ENCODE measurements at places on chromosomes 1 and 21. TPM values are rescaled to one million over a fixed set of nuclear protein-coding genes. Genes with fewer than 3 reads are reported as not detected.

GRCh38 chr1:44030605-44031251, 534 bp downstream of the SLC6A9 start:
- peak; percentile 52 for DNase-seq

- DNase-seq = no peak
Measured at GRCh38 chr21:37886120-37886519, 30.1 kb downstream of the KCNJ6 start.

GRCh38 chr21:44074315-44074958, 32.8 kb upstream of the PWP2 start:
- DNase-seq = no peak

PTGFR gene
- not detected for total RNA-seq

LORICRIN gene
- total RNA-seq = not detected

C1orf141 gene
- not detected for total RNA-seq

All from activated T-cell treated with anti-CD3 and anti-CD28 coated beads, Interleukin-2, amount 50 U/mL, for 4 hours (primary cell).